ENCODE measurements at places on chromosomes 6 and 20.
A peak's percentile ranks its signal among the peaks of the same experiment; 100 is the strongest.

DNA sequence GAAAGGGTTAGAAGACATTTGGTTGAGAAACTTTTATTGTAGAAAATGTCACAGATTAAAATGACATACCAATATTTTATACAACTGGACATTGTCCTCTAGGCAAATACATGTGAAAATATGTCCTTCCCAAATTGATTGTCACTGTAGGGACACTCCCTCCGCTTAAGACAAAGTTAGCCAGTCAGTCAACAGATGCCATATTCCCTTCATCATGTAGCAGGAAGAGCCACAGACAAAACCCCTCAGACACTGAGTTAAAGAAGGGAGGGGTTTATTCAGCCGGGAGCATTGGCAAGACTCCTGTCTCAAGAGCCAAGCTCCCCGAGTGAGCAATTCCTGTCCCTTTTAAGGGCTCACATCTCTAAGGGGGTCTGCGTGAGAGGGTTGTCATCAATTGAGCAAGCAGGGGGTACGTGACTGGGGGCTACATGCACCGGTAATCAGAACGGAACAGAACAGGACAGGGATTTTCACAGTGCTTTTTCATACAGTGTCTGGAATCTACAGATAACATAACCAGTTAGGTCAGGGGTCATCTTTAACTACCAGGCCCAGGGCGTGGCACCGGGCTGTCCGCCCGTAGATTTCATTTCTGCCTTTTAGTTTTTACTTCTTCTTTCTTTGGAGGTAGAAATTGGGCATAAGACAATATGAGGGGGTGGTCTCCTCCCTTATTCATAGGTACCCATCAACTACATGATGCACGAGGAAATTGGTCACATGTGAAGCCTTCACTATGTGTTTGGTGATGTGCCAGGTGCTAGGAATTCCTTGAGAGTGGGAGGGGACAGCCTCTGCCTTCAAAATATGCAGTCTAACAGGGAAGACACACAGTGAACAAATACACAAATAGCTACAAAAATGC lies 155.7 kb upstream of the CDYL start:
- no peak for DNase-seq

GRCh38 chr6:167856474-167856873 lies 29.8 kb downstream of the AFDN start:
- DNase-seq = no peak

- no peak for DNase-seq
These were observed 4.4 kb downstream of the ENPP4 start for GRCh38 chr6:46134216-46134615.

DNA sequence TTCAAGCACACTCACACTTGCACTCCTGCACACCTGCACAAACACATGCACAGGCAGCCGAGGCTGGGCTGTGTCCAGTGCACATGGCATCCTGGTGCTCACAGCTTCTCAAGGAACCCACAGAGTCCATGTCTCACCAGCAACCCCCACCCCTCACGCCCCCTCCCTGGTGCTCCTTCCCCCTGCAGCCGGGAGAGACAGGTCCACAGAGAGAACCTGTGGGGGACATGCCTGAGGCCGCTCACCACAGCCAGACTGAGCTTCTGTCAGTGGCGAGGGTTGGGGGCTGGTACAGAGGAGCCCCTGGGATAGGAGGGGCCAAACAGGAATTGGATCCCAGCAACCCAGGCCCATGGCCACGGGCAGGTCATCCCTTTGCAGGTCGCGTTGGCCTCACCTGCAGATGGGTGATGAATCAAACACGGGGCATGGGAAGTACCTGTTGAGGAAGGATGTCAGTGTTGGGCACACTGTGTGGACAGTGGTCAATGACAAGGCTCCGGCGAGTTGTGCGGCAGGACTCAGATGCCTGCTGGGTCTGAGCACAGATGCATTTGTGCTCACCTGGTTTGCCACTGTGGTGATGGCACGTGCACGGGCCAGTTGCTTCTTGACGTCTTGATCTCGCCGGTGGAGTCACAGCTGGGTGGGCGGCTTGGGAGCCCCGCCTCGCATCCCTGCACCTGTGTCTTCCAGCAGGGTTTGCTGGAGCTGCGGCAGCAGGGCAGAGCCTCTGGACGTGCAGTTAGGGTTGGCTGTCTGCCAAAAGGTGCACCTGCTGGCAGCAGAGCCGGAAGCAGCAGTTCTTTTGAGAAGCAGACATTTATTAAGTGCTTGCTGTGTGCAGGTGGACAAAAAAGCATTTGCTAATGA lies 113.0 kb downstream of the ERMARD start:
- DNase-seq = no peak

DNA sequence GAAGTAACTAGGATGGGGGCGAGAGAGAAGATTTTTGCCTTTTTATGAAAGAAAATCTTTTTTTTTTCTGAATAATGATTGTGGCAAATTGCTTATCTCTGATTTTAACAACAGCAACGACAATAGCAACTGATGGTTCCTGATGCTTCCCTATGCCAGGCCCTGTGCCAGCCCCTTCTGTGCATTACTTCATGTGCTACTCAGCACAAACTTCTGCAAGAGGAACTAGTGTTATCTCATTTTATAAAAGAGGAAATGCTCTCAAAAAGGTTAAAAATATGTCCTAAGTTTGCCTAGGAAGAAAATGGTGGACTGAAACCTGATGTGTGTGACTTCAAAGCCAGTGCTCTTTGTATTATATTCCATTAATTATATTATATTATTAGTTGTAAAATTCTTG lies 74.0 kb upstream of the RALGAPA2 start:
- DNase-seq = no peak

DNA sequence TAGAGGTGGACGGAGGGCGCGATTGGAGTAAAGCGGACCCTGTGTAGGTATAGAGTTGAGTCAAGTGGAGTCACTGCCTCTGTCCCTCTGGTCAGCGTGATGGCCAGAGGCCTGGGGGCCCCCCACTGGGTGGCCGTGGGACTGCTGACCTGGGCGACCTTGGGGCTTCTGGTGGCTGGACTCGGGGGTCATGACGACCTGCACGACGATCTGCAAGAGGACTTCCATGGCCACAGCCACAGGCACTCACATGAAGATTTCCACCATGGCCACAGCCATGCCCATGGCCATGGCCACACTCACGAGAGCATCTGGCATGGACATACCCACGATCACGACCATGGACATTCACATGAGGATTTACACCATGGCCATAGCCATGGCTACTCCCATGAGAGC lies 479 bp downstream of the SLC39A7 start:
- DNase-seq = no peak

- DNase-seq = no peak
These were observed 383.7 kb upstream of the IRAK1BP1 start for GRCh38 chr6:78483553-78484197.

GRCh38 chr20:63789836-63790571 lies 41.1 kb downstream of the ZBTB46 start:
- no peak for DNase-seq

GRCh38 chr20:41329435-41330342 lies 10.9 kb upstream of the LPIN3 start:
- DNase-seq = peak; percentile 54

DNA sequence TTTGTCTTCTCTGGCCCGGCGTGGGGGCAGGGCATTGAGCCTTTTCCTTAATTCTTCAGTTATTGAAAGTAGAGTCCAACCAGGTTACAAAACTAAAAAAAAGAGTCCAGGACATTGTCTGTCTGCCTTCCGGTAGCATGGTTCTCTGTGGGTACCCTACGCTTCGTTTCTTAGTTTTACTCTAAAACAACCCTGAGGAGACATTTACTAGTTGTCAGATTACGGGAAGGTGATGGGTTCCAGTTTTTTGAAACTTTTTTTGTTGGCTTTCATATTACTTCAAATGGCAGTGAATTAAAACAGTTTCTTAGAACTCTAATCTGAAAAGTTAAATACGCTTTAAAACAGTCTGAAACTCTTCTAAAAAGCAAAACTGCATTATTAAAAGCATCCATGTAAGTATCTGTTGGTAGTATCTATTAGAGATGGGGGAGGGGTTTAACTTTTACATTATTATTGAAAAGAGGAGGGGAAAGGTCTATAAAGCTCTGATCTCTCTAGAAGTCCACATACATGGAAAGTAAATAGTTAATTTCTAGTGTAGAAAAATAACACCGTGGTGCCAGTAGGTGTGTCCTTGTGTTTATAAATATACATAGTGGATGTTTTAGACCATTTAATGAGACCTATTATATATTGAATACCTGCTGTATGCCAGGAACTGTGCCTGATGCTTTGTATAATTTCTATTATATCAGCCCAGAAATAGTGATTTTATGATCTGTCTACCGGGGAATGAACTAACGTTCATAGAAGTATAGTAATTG lies 2.2 kb downstream of the BICRAL start:
- no peak for DNase-seq

DNA sequence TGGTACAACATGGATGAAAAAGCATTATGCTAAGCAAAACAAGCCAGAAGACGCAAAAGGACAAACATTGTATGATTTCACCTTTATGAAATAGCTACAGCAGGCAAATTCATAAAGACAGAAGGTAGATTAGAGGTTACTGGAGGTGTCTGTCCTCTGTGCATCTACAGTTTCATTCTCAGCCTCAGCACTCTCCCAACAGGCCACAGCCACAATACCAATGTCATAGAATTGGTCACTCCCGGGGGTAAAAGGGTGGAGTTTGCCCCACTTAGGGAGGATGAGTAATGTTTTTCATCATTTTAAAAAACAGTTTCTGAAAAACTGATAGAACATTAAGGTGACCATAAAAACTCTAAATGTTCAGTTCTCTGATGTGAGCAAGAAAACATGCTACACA lies 17.2 kb upstream of the TMX4 start:
- DNase-seq = no peak

GRCh38 chr6:140909625-140910024 lies 1223.1 kb upstream of the GJE1 start:
- no peak for DNase-seq

GRCh38 chr6:16677458-16677857 lies 83.8 kb downstream of the ATXN1 start:
- no peak for DNase-seq

GRCh38 chr6:37897321-37897720 lies 77.8 kb downstream of the ZFAND3 start:
- no peak for DNase-seq

- no peak for DNase-seq
These were observed 189.2 kb upstream of the ADGRB3 start for GRCh38 chr6:68445926-68446325.

- peak; percentile 18 for DNase-seq
These were observed 17.6 kb downstream of the IL22RA2 start for GRCh38 chr6:137155830-137156229.

DNA sequence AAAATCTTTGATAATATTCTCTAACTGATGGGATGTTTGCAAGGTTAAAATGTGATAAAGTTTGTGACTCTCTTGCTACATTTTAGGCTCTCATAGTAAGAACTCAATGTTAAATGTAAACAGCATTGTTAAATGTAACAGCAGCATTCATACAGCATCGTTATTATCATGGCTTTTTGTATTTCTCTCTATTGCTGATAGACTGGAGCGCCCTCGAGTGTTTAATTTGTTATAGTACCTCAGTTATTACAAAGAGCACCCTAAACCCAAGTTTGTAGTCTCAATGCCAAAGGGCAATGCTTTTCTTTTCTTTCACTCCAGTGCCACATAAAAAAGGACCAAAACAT lies 14.9 kb upstream of the TTPAL start:
- DNase-seq = no peak

GRCh38 chr6:30834646-30835045 lies 49.7 kb upstream of the DDR1 start:
- DNase-seq = no peak

- no peak for DNase-seq
These were observed 479.8 kb downstream of the NKAIN2 start for GRCh38 chr6:124283486-124283885.

DNA sequence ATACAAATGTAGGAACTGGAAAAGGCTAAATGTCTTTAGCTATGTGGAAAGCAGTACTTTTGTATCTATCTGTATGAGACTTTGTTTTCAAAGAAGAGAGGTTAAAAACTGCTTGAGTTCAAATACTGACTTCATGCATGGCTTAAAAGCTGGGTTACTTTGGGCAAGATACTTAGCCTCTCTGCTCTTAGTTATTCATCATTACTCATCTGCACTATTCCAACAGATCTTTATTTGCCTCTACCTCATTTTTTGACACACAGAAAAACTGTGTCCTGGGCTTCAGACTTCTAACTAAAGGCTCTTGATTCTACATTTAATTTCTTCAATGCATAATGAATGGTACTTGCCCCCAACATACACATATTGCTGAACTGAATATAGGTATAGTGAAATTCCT lies 114.8 kb downstream of the DST start:
- no peak for DNase-seq

DNA sequence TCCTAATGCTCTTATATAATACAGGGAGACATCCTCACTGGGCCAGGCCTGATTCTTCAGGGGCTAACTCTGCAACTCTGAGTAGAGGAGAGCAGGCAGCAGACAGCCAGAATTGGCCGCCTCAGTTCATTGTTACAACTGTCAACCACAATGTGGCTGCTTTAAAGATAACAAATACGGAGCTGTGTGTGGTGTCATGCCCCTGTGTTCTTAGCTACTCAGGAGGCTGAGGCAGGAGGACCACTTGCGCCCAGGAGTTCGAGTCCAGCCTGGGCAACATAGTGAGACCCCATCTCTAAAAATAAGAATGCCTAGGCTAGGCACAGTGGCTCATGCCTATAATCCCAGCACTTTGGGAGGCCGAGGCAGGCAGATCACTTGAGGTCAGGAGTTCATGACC lies 34.3 kb downstream of the CEP250 start:
- DNase-seq = no peak

GRCh38 chr20:54229566-54230160 lies 21.8 kb downstream of the PFDN4 start:
- no peak for DNase-seq

GRCh38 chr6:63864061-63864460 lies 228.5 kb downstream of the PHF3 start:
- no peak for DNase-seq

- no peak for DNase-seq
These were observed 245.8 kb downstream of the PKHD1 start for GRCh38 chr6:51841626-51842025.

GRCh38 chr6:84193114-84193708 lies 34.2 kb downstream of the CEP162 start:
- DNase-seq = no peak

- no peak for DNase-seq
These were observed 31.6 kb upstream of the PRL start for GRCh38 chr6:22328474-22328873.

DNA sequence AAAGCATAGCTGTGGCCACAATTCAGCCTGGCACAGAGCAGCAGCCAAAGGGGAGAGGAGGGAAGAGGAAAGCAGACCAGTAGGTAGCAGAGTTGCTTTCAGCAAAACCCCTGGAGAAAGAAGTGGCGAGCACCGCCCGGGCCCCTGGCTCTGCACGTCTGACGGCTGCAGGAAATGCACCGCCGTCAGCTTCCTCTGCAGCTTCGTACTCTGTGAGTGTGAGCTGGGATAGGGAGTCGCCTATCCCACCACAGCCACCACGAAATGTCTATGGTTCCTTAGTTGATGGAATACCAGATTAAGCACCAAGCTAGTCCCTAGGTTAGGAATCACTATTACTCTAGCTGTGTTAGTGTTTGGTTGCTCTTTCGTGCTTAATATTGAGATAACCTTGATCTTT lies 79.9 kb upstream of the NAA20 start:
- DNase-seq = no peak

DNA sequence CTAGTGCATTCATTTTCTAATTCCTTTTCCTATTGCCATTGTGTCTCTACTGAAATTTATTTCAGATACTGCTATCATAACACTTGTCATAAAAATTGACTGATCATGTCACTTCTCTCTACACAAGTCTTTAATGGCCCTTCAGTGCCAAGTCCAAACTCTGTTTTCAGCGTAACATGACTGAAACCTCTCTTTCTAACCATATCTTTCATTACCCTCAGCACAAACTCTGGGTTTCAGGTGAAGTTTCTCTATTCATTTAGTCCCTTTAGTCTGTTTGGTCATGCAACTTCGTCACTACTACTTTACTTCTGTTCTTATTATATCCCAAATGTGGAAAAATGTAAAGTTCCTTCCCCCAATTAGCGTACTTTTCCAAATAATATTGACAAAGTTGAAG lies 234.9 kb downstream of the OGFRL1 start:
- DNase-seq = no peak
